ENCODE measurements at places on chromosomes 4 and X.

GRCh38 chr4:23979534-23979933, 89.7 kb upstream of the PPARGC1A start:
- no peak for DNase-seq

GRCh38 chr4:175807547-175807946, 4.5 kb downstream of the GPM6A start:
- no peak for DNase-seq

DNA sequence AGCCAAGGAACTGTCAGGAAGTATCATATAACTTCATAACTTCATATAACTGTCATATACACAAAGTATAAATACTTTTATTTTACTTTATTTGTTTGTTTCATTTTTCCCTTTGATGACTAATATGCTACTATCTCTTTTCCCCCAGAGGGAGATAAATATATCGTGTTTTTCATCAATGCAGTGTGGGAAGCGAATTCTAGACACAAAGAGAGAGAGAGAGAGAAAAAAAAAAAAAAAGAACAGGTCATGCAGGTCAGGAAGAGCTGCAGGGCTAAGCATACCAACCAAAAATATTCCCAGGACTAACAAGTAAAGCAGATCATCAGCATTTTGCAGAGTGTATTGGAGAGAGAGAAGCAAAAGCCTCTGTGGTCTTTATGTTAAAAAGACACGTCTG, 1849.2 kb downstream of the STIM2 start:
- no peak for DNase-seq

DNA sequence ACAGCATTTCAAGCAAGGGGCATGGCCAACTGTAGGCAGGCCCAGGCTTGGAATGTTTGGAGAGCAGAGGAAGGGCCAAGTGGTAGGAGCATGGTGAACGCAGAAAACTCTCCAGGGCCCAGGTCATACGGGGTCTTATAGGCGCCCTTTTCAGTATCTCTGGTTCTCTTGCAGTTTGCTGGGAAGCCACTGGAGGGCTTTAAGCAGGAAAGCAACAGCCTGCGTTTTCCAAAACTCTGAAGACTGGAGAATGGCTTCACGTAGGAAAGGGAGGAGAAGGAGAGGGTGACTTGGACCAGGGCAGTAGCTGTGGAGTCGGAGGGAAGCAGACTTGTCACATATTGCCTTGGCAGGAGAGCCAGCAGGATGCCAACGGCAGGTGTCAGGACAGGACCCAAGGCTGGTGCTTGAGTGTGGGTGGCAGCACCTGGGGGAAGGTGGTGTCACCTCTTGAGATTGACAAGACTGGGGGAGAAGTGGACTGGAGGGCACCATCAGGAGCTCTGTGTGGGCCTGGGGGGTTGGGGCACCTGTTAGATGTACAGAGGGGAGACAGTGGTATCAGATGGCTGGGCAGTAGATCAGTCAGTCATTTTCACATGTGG, 21.9 kb downstream of the TKTL1 start:
- DNase-seq, result no peak

GRCh38 chr4:179634862-179635261, 2192.6 kb upstream of the AGA start:
- DNase-seq, result no peak

DNA sequence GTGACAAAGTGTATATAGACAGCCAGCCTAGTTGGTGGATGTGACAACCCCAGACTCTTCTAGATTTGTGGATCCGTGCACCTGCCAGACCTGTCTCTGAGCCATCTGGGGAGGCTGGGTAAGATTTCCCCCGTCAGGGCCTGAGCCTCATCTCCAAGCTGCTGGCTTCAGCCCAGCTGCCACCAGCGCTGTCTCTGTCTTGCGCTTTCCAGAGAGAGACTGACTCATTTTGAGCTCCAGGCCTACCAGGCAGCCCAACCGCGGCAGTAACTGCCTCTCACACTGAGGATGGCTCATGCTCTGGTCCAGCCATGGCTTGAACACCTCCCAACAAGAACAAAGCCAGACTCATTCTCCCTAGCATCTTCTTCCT, 26.4 kb downstream of the NOP14 start:
- DNase-seq, result no peak

DNA sequence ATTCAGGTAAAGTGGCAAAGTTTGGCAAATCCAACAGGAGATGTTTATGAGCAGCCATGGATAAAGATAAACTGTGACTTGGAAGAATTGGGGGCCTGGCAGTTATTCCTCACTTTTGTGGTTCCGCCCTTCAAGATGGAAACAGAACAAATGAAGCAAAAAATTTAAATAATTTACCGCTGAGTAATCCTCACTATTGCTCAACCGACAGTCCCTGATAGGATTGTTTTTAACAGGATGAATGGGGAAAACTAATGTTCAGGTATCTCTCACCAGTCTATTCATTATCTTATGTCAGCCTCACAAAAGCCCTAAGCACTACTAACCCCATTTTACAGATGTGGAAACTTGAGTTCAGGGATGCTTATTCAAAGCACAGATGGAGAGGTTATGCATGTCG, 90.8 kb downstream of the FNIP2 start:
- DNase-seq, result no peak

- no peak for DNase-seq
Observed at GRCh38 chr4:85783483-85783882, 308.5 kb downstream of the ARHGAP24 start.

DNA sequence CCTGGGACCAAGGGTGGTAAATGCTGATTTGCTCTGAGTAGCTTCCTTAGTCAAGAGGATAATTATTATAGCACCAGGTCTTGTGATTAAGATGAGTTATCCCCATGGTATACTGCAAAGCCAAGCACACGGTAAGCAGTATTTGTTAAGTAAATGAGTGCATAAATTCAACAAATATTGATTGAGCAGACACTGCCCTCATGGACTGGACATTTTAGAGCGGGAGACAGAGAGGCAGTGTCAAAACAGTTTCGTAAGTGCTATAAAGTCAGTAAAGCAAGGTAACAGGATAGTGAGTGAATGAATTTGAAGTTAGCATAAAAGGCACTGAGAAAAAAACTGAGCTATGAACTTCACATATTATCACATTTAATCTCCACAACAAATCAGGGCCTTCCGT, 13.9 kb downstream of the PHF8 start:
- DNase-seq, result no peak

- DNase-seq, result no peak
Observed at GRCh38 chrX:51893931-51894696, 691 bp downstream of the MAGED1 start.

- DNase-seq, result no peak
Observed at GRCh38 chr4:87865288-87865687, 32.5 kb downstream of the MEPE start.

DNA sequence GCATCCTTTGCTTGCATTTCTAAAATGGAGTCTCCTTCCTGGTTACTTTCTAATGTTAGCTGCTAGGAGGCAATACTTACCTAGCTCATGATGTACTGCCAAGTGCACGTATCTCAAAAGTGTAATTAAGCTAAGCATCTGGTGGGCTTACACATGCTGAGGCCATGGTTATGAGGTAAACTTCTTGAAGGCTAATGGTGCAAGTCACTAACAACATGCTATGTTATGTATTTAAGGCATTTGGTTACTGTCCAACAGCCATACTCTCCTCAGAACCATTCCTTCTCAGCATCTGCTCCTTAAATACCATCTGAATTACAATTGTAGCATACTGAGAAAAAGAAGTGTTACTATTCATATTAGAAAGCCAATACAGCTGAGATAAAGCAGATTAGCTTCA, 318.6 kb upstream of the BMP3 start:
- no peak for DNase-seq

GRCh38 chr4:55020131-55020530, 105.3 kb downstream of the KDR start:
- DNase-seq, result no peak

DNA sequence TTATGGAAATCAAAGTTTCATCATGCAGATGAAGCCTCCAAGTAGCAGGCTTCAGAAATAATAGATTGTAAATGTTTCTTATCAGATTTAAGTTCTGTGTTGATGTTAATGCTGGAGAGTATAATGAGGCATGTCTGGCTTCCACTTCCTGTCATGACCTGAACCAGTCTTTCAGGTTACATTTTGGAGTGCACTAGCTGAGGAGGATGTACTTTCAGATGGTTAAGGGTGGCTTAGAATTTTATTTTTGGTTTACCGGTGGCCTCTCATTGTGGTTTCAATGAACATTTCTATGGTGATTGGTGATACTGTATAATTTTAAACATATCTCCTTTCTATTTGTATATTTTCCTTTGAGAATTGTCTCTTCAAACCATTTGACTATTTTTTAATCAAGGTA, 890.4 kb downstream of the SH3BGRL start:
- DNase-seq, result no peak
